ENCODE measurements at places on chromosomes 7 and 10. TPM values are rescaled to one million over a fixed set of nuclear protein-coding genes. Genes with fewer than 3 reads are reported as not detected.
A peak's percentile ranks its signal among the peaks of the same experiment; 100 is the strongest.

GRCh38 chr7:16402940-16403339 lies 18.4 kb downstream of the CRPPA start:
- no peak for DNase-seq

- no peak for DNase-seq
Observed at GRCh38 chr10:59779756-59780533, 26.7 kb upstream of the MRLN start.

GRCh38 chr7:159094919-159095915 lies 49.5 kb downstream of the VIPR2 start:
- DNase-seq = no peak

- DNase-seq = peak; percentile 70
Observed at GRCh38 chr10:128927497-128928161, 539.4 kb upstream of the MGMT start.

- no peak for DNase-seq
Observed at GRCh38 chr7:154841731-154842331, 161.1 kb downstream of the PAXIP1 start.

- no peak for DNase-seq
Observed at GRCh38 chr10:55476129-55476528, 675.1 kb upstream of the PCDH15 start.

The PLCE1 gene
- total RNA-seq = 0.52 TPM

The RADIL gene
- 9.8 TPM for total RNA-seq

The HOXA11 gene
- total RNA-seq = not detected
